ENCODE measurements at places on chromosomes 1 and 21. TPM values are rescaled to one million over a fixed set of nuclear protein-coding genes. Genes with fewer than 3 reads are reported as not detected.

Gene RUNX3
- polyA plus RNA-seq: 1.3 TPM

- DNase-seq: no peak
Measured at GRCh38 chr1:205587581-205587980, 44.2 kb downstream of the ELK4 start.

DNA sequence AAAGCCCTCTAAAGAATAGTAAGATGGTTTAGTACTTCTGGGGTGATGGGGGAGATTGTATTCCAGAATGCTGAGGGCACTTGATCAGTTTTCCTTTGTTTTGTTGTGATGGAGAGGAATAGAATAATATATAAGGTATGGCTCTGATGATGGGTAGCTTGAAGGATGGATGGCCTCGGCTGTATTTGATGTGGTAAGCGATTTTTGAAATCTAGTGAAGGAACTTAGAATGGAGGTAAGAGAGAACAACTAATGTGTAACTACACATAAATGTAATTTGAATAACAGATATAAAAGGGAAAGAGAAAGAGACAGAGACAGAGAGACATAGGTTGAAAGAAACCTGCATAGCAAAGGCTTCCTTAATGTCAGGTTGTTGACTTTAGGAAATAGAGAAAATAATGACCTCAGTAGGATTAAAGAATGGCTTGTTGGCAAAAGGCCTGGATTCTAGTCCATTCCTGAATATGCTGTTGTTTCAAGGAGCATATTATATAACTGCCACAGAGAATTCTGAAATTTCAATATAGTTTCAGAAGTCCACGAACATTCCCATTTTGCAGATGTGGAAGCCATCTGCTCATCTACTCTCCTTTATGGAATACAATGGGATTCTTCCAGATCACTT is 58.7 kb downstream of the NIBAN1 start:
- DNase-seq: no peak

DNA sequence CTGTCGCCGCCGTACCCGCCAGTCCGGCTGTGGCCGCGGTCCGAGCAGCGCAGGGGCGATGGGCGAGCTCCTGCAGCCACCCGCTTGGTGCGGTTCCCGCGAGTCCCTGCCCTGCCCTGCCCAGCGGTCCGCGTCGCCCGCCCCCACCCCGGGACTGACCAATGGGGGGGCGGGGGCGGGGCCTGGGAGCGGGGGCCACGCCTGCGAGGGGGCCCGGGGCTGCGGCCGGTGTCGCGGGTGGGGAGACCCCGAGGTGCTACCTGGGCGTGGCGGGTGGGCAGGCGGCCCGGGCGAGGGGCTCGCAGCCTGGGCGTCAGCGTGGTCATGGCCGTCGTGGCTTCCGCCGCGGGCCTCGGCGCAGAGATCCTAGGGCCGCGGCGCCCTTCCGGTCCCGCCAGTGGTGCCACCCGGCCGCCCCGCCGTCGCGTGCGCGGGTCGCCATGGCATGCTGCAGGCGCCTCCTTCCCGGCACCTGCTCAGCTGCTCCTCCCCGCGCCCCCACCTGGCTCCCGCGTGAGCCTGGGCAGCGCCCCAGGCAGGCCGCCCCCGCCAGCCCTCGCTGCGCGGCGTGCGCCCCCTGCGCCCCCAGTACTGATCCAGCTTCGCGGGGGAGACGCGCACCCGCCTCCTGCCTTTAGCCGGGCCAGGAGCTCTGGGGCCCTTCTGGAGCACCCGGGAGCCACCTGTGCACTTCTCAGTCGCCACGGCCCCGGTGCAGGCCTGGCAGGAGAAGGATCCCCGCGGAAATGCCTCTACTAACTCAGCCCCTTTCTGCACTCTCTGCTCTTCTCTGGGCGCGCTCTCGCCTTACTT is at the start of gene BMP8B:
TSS of gene BMP8B (minus strand) at position 108 of the 813 bp plus-strand sequence. CDS start 380 bp downstream, outside the sequence.
- no peak for DNase-seq

Gene TARBP1
- 21.3 TPM for polyA plus RNA-seq

DNA sequence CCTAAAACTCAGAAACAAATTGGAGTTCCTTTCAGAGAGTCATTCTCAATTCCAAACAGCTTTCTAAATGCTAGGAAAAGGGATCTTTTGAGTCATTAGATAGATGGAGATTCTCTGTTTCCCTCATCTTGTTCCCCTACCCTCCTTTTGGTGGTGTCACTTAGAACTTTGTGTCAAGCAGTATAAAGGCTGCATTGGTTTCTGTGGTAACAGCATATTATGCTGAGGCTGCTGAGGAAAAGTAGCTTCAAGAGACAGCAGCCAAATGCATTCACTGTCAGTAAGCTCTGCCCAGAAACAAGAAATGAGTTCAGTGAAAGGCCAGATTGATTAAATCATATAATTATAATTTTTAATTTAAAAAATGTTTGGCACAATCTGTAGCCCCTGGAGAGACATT is 144.1 kb downstream of the LRRC40 start:
- DNase-seq: peak; percentile 38

DNA sequence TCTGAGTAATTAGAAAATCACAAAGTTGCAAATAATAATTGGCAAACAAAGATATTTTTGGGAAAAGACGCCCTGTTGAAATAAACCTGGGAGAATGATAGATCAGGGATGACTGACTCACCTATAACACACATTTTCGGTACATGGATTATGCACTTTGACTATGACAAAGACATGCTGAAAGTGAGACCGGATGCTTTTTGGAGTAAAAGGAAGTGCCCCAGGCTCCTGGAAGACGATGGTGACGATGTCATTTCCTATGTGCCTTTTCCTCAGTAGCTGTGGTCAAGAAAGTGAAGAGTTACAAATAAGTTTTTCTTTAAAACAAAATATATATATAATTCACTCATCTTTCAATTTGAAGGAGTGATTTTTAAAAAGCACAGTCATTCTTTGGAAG is 158.7 kb downstream of the SIPA1L2 start:
- DNase-seq: no peak

Gene KCNQ4
- polyA plus RNA-seq: 25.6 TPM

Gene C1orf116
- 0.14 TPM for polyA plus RNA-seq

Gene DMRTA2
- 0.23 TPM for polyA plus RNA-seq

DNA sequence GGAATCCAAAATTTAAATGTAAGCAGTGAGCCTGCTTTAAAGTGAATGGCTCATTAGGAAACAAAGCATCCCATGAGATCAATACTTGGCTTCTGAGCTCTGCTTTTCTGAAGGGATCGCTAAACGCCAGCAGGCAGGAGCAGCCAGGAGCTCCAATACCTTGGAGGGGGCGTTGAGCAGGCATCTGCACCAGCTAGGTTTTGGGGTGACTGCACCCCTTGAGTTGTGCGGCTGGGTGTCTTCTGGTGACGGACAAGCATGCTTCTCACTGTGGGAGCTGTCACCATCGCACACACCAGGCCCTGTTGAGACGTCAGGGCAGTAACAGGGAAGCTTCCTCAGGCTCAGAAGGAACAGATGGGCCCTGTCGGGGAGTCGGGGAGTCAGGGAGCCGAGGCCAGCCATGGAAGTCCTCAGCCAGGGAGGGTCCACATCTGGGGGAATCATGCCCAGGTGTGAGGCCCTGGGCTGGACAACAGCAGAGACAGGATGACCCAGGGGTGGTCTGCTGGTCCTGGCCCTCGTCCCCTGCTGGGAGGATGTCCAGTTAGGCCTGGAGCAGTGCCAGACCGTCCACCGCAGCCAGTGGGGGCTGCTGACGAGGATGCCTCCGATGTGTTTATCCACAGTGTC is 57.9 kb upstream of the ADARB1 start:
- DNase-seq: no peak

DNA sequence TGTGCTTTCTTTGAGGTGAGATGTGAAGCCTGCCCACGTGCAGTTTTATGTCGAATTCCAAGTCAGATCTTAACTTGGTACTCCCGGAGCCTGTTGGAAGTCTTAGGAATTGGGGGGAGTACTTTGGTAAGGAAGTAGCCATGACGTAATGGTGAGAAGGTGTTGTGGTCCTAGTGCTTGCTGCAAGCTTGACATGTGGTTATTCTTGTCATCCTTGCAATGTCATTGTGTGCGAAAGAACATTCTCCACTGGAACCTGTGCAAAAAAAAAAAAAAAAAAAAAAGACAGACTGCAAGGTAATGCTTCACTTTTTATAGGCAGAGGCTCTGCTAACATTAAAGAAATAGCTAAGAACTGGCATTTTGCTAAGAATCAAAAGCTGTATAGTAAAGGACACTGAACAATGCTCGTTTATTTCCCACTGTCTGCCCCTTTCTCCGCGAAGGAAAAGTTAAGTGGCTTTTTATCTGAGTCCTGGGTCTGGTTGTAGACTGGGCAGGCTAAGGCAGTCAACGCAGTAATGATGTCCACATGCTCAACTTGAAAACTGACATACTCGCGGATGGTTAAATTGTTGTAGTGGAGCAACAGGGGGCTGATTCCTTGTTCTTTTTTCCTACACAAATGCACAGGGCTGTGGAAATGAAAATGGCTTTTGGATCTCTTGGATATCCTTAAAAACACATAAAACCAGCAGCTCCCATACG is 2.1 kb downstream of the KAZN start:
- DNase-seq: no peak

DNA sequence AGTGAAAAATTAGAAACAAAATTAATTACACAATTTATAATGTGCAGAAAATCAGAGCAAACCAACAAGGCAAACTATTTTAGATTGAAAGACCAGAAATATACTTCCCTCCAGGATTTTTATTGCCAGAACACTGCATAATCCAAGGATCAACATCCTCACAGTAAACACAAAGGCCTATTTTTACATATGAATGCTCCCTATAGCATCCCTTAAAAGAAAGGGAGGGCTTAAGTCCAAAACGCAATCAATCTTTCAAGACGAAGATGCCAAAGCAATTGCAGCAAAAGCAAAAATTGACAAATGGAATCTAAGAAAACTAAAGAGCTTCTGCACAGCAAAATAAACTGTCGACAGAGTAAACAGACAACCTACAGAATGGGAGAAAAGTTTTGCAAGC is 18.6 kb upstream of the CHIA start:
- DNase-seq: no peak

Gene ICOSLG
- polyA plus RNA-seq: 78.0 TPM

DNA sequence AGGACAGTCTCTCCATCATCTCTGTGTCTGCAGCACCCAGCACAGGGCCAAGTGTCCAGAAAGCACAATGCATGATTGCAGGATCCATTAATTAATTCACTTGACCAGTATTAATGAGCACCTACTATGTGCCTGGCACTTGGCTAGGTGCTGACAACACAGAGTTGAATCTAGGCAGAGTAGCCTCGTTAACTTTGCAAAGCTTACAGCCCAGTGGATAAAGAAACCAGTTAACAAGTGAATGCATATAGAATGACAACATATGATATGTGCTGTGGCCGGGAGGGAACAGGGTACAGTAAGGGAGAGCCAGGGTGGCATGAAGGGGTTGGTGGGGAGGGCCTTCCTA is 10.9 kb downstream of the SLC1A7 start:
- no peak for DNase-seq

- no peak for DNase-seq
Measured at GRCh38 chr1:239507826-239508225, 121.5 kb downstream of the CHRM3 start.

DNA sequence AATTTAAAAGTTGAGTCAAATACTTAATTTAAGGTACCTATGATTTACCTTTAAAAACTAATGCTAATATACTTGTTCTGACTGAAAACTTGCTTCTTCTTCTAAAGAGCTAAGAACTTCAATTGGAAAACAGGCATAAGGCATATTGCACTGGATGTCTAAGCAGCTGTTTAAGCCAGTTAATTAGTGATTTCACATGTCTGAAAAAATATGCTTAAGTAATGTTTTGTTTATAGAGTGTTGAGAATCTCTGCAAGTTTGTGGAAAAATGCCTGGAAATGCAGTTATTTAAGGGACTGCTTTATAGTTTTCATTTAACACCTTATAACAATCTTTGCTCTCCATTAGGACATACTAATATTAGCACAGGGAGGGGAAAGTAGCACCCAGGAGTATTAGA is 28.2 kb downstream of the UBE2U start:
- no peak for DNase-seq

GRCh38 chr1:15151871-15152270 is 1.7 kb upstream of the TMEM51 start:
- DNase-seq: no peak

GRCh38 chr1:93155335-93155734 is 24.9 kb downstream of the TMED5 start:
- DNase-seq: no peak

- DNase-seq: no peak
Measured at GRCh38 chr1:100893718-100894117, 924 bp downstream of the EXTL2 start.

All from muscle of arm (tissue), 14 donors.